ENCODE measurements at places on chromosomes 2 and 18.

DNA sequence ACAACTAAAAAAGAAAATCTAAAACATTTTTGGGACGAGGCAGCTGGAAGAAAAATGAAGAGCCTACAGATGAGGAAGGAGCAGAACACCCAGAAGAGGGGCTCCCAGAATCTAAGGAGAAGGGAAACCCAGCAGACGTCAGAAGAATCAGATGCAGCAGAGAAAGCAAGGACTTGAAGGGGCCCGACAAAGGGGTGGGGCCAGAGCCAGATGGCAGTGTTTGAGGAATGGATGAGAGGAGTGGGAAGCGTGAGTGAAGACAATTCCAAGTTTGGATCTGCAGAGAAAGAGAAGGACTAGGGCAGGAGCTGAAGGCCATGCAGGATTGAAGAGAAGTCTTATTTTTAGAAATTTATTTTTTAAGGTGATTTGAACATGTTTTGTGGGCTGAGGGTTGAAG, 19.3 kb downstream of the PTMA start:
- no peak for DNase-seq

GRCh38 chr18:2219706-2220105, 351.6 kb downstream of the METTL4 start:
- no peak for DNase-seq

- DNase-seq, result no peak
Measured at GRCh38 chr2:106975641-106976040, 89.7 kb upstream of the ST6GAL2 start.

DNA sequence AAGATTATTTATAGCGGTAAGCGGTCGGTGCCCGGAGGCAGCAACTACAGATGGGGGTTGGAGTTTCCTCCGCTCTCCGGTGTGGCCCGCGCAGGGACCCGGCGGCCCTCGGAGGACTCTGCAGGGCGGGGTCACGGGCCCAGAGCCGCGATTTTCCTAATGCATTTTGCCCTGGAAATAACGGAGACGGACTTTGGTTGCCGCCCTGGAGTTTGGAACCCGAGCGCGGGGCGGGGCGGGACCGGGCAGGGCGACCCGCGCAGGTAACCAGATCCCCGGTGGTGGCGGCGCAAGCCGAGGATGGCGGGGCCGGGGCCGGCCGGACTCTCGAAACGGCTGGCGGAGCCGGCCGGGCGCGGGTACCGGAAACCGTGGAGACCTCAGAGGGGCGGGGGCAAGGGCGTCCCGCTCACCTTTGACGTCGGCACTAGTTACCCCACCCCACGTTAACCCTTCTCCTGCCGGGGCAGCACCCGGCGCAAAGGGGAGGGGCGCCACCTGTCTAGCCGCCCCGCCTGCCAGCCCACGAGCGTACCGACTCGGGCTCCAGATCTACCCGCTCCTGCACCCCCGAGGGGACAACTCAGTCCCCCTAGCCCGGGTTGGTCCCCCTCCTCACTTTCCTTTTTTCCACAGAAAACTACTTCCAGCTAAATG, 2.9 kb downstream of the CYP26B1 start:
- DNase-seq, result peak; percentile 68

DNA sequence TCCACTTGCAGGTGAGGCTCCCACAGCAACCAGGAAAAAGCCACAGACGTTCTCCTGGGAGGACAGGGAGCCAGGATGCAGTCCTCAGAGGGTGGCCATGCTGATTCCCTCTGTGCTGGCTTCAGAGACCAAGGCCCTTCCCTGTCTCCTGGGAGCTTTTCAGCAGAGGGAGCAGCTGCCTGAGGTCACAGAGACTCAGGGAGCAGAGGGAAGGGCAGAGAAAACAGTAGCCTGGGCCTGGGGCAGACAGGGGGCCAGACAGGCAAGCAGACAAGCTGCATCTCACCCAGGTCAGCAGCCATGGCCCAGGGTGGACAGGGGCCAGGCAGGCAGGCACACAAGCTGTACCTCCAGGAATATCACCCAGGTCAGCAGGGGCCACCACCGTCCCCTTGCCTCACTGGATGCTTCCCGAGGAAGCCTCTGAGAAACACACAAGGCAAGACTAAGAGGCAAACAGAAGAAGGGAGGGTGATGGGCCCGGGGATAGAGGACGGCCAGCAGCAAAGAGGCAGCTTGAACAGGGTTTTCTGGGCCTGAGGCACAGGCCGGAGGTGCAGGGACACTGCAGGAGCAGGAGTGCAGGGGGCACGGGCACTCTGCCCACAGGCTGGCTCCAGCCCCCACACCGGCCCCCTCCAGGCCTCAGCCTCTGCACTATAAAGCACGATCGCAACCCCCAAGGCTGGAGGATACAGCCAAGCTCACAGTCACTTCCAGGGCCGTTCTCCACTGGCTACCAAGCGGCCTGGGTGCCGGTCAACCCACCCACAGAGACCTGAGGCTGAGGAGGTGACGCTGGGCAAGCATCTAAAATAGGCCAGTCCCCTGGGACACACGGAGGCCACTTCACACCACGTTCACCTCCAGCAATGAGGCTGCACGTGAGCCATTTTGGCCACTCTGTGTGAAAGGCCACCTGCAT, 6.1 kb downstream of the SLC66A2 start:
- no peak for DNase-seq

GRCh38 chr2:208049006-208049405, 23.7 kb upstream of the PLEKHM3 start:
- DNase-seq, result no peak

DNA sequence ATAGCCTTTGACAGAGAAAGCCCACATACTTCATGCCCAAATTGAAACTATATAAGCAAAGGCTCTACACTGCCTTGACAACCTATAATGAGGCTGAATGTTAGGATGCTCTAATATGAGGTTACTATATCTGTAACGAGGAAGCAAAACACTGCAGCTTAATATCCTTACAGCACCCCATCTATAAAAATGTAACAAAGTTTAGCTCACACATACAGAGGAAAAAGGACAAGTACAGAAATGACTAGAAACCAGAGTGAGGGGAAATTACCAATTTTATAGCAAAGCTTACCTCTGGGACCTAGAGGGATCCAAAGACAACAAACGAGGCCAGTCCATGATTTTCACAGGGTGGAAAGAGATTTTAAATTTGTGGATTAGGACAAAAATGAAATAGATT, 138.5 kb downstream of the COL4A4 start:
- DNase-seq, result no peak

- DNase-seq, result no peak
Measured at GRCh38 chr2:174124181-174124580, 124.2 kb downstream of the OLA1 start.

GRCh38 chr2:37919631-37920032, 5.5 kb upstream of the RMDN2 start:
- no peak for DNase-seq

GRCh38 chr18:58229162-58229561, 185.1 kb downstream of the NEDD4L start:
- DNase-seq, result no peak

- DNase-seq, result no peak
Measured at GRCh38 chr2:28544922-28545589, 49.2 kb downstream of the PLB1 start.

DNA sequence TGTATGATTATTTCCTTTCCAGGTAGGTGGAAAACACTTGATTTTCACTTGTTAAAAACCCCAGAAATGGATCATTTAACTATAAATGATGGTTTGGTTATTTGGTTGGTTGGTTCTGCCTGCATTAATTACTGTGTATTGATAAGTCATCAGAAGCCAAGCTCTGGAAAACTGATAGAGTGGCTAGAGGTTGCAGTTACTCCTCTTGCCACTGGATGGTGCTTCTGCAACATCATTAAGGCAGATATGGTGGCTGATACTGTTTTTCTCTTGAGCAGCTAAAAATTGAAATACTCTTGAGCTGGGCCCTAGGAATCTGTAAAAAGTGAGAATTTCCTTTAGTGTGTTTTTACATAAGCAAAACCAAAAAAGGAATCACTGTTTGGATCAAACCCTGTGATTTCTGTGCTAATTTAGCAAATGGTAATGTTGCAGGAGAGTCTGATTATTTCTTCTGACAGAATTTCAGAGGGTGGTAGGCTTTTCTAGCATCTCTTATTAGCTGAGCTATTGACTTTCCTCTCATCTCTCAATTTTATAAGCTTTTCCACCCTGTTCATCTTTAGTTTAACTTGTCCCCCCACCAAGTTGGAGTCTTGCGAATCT, 54.3 kb downstream of the RAB10 start:
- no peak for DNase-seq

DNA sequence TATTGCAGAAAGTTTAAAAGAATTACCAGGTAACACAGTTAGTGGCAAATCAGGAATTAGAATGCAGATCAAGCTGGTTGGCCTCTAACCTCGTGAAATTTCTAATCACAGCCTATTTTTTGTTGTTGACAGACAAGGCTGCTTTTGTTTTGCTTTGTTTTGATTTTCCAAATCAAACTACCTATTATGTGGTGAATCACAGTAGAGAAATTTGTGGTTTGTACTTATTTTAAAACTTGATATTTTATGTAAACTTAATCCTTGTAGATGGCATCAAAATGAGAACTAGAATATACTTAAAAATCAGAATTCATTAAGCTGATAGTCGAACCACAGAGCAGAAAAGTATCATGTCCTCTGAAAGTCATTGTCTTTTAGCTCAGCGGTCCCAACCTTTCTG, 258.1 kb downstream of the CTNNA2 start:
- no peak for DNase-seq

GRCh38 chr2:2787301-2787907, 456.3 kb upstream of the MYT1L start:
- no peak for DNase-seq

DNA sequence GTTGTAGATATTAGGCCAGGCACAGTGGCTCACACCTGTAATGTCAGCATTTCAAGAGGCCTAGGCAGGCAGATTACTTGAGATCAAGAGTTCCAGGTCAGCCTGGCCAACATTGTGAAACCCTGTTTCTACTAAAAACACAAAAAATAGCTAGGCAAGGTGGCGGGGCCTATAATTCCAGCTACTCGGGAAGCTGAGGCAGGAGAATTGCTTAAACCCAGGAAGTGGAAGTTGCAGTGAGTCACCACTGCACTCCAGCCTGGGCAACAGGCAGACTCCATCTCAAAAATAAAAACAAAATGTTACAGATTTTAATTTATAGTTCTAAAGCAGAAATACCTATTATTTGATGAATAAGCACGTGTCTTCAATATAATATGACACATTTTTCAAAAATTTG, 65.6 kb upstream of the UBXN4 start:
- DNase-seq, result no peak

DNA sequence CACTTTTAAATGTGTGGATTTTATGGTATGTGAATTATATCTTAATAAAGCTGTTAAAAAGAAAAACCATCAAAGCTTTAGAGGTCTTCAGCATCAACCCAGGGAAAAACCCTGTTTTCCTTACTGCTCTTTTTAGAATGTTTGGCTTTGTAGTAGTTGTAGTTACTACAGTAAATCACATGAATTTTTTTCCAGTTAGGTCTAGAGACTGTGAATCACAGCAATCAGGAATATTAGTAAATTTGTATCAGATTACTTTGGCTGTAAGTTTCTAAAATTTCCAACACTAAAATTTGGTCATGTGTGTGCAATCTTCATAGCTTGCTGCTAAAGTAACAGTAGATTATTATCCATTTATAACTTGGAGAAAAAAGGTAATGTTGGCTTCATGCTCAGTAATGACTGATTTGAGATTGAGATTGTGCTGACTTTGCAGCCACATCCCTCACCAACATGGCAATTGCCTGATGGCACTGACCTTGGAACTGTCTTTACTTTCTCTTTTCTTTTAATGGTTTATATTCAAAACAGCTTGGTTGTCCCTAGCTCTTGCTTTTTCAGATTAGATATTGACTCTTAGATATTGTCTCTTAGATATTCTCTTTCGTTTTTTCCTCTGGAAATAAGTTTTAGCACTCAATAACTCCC, 41.1 kb downstream of the LCLAT1 start:
- DNase-seq, result no peak

DNA sequence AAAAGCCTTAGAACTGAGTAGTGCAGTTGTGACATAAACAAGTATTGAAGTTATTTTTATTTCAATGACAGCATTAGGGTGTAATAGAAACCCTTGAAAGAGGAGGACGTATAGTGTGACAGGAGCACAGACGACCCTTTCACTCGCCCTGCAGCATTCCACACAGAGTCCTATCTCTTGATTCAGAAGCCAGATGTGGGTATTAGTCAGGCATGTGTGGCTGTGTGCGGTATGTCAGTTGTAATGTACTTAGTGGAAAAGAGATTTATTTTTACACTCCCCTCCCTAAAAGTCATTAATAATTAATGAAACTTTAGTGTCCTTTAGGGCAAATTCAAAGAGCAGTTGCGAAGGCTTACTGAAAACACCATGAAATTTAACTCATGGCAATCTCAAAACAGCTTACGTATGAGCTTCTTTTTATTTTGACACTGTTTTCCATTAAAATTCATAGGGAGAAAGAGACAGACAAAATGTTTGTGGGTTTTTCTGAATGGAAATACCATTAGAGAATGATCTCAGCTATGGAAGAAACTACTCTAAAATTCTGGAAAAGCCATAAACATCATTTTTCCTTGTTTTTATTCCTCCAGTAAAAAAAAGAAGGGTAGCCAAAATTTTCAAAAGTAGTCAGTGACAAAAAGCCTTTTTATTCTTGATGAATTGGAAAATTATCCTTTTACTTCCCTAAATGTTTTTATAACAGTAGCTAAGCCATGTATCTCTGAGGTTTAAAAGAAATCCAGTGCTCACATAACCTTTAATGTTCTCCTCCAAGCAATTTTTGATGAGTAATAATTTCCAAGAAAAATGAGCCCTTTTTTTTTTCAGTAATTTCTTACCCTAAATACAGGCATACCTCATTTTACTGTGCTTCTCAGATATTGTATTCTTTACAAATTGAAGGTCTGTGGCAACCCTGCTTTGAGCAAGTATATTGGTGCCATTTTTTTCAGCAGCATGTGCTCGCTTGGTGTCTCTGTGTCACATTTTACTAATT, 84.0 kb upstream of the DSEL start:
- no peak for DNase-seq

GRCh38 chr18:46169464-46169941, 65.3 kb downstream of the HAUS1 start:
- no peak for DNase-seq

DNA sequence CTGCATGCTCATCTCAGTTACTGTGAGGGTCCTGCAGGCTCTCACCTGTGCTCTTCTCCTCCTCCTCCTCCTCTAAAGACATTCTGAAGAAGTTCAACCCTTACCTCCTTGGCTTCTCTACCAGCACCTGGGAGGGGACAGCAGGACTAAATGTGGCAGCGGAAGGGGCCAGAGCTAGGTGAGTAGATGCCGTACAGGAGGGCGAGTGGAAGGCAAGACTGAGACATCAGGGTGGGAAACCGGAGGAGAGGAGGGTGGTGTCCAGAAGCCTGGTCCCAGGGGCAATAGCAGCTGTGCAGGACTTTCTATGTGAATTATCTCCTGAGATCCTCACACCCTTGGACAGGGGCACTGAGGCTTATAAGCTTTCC, 124.9 kb downstream of the PLB1 start:
- no peak for DNase-seq

DNA sequence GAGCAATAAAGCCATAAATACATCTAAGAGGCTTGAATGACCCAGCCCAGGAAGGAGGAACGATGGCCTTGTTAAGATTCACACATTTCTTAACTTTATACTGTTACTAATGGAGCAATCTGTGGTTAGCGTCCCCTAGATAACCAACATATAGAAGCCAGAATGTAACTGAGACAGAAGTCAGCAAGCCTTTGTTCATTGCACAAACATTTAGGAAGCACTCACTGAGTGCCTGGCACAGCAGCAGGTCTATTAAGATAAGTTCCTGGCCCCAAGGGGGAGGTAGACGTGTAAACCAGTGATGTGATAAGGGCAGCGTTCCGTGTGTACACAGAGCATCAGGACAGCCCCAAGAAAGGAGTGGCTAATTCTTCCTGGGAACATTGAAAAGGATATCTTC, 63.6 kb upstream of the ATL2 start:
- DNase-seq, result no peak

All from NCI-H446 (cell line).